ENCODE measurements at places on chromosomes 3 and 15.

DNA sequence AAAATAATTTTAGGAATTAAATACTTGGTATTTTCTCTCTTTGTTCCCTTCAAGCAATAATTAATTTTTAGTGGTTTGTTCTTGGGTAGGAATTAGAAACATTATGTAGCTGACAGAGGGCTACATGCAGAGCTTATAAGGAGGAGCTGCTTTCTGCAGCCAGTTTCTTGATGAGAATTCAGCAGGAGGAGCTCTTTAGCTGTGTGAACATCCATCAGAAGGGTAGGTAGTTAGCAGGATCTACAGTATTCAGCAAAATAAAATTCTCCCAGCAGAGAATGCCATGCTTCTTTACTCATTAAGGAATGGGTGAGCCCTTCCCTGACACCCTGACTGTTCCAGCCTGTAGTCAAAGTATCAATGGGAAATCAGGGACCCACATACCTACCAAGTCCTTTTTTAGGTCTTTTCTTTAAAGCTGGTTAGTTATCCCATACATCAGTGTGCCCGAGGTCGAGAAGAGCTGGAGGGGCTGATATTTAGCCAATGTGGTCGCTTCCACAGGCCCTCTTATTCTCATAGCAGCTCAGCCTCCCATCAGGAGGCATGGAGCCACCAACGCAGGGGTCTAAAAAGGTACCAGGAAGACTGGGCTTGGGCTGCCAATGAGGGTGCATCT, 54.0 kb downstream of the KCNAB1 start:
- no peak for DNase-seq

DNA sequence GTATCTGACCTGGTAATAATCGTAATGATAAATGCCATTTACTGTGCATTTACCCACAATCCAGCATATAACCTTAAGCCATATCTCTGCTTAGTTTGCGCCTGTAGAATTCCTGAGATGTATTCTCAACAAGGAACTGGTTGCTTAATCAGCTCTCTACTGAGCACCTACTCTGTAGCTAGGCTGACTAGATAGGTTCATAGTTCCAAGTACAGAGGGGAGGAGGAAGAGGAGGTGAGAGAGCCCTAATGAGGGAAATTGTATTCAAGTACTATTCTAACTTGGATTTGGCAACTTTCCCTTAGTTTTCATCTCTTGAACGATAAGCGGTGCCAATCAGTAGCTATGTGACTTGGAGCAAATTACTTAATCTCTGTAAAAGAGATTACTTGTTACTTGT, 5.6 kb upstream of the AKAP13 start:
- DNase-seq: no peak

- no peak for DNase-seq
Observed at GRCh38 chr3:125386811-125387210, 11.7 kb upstream of the ZNF148 start.

- DNase-seq: no peak
Observed at GRCh38 chr15:85772668-85773067, 22.1 kb downstream of the KLHL25 start.

DNA sequence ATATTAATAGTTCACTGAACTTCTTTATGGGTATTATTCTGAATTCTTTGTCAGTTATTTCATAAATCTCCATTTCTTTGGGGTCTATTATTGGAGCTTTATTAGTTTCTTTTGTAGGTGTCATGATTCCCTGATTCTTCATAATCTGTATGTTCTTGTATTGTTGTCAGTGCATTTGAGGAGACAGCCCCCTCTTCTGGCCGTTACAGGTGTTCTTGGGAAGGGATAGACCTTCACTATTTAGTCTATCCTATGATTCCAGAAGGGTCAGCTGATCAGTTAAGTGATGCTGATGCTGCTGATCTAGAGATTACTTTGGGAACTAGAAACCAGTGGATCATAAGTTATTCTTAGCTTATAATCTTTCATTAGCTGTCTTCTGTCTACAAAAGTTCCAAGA, 34.9 kb downstream of the TMEM39A start:
- no peak for DNase-seq

- DNase-seq: no peak
Observed at GRCh38 chr15:80061582-80061981, 2.1 kb downstream of the ZFAND6 start.

DNA sequence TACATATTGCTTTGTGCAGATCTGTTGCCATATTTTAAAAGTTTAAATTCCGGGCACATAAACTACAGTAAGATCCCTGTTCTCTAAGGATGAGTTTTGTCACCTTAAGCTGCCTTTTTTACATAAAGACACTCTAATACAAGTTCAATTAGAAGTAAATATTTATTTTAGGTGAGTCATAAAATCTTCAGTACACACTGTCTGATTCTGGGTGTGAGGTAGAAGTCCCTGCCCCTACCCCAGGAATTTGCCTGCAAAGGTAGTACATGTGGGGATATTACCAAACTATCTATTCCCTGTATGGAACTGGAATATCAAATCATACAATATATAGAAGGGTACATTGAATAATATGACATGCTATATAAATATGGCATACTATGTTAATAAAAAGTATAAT, 6.3 kb downstream of the SCG3 start:
- no peak for DNase-seq

DNA sequence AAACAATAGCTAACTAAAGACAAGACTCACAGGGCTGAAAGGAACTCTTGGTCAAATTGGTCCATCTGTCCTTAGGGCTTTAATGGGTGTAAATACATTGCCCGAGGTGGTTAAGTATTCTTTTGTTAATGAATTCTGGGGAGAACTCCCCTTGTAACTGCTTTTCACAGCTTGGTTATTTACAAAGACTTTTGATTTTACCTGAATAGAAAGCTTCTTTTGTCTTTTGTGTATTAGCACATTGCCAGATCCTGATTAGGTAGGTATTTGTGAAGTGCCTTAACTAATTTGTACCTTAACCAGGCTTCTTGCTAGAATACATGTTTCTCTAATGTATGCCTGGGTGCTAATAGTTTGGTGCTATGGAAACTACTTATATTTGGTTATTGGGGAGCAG, 14.0 kb downstream of the CHD2 start:
- DNase-seq: no peak

DNA sequence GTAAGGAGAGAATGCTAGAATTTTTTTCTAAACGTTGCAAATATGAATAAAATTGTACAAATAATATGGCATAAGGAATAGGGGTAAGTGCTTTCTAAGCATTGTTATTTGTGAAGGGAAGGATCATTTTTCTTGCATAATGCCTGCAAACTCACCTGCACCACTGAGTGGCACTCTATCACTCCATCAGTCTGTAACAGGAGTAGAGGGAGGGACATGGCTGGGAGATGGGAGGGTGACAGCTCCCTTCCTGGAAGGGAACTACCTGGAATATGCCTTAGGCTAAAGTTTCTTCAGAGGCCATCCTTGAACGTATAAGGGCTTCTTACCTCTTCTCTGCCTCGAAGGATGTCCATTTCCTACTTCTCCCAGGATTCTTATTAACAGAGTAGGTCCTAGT, 3.0 kb downstream of the NAALADL2 start:
- DNase-seq: no peak

Measured in DND-41 (cell line).